Inflammatory macrophage (primary cell): ENCODE measurements at places on chromosomes 7 and 10.
A peak's percentile ranks its signal among the peaks of the same experiment; 100 is the strongest.

GRCh38 chr7:148987751-148988512, 40.4 kb downstream of the PDIA4 start:
- no peak for DNase-seq

- DNase-seq, result no peak
Observed at GRCh38 chr10:74593470-74593869, 232.9 kb upstream of the KAT6B start.

DNA sequence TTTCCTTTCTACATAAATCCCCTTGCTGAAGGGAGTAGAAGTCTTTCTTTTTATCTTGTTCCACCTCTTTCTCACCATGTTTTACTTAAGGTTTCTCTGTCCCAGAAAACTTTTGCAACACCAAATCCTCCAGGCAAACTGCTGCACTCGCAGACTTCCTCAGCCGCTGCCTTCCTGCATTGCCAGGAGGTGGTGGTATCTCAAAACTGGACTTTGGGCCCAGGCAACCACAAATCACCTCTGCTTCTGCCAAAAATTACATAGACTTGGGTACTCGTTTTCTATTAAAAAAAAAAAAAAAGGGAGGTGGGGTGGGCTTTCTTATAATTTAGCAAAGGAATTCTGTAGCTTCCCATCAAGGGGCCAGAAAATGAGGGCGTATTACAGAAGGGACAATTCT, 14.7 kb downstream of the INA start:
- DNase-seq, result no peak

DNA sequence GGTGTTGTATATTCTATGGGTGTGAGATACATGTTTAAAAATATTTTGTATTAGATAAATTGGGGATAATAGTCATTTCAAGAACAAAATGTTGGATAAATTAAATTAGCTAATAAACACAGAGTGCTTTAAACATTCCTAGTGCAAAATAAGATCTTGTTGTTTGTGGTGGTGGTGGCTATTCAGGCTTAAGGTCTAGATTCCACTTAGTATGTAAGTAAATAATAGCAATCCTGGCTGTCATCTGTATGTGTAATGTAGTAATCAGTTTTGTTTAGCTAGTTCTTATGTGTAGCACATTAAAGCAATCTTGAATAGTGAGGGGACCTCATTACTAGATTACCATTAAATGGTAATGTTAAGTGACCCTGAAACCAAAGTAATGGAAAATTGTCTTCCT, 48.7 kb downstream of the KAT6B start:
- DNase-seq, result no peak

GRCh38 chr10:120508966-120509365, 51.9 kb downstream of the PLPP4 start:
- no peak for DNase-seq

GRCh38 chr10:80498833-80499741, 38.6 kb upstream of the SH2D4B start:
- peak; percentile 93 for DNase-seq

- DNase-seq, result no peak
Observed at GRCh38 chr7:38453168-38453567, 178.0 kb downstream of the AMPH start.

GRCh38 chr10:55233090-55233489, 432.1 kb upstream of the PCDH15 start:
- DNase-seq, result no peak

DNA sequence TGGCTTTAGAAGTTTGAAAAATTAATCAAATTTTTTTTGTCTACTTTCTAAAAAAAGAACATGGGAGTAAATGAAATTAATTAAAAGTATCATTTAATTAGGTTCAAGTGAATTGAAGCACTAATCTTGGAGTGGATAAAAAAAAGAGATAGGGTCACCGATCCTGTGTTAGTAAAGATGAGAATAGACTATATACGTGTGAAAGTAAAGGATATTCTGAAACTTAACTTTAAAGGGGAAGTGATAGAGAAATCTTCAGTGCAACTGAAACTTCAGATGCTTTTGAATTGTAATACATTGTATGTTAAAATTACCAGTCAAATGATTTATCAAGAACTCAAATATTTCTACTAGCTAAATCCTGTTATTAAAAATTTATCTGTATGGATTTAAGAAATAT, 4.8 kb downstream of the NHLRC2 start:
- no peak for DNase-seq

- DNase-seq, result no peak
Observed at GRCh38 chr7:54846273-54846672, 87.3 kb upstream of the SEC61G start.

- DNase-seq, result no peak
Observed at GRCh38 chr10:67612577-67613537, 83.1 kb downstream of the CTNNA3 start.

- DNase-seq, result no peak
Observed at GRCh38 chr10:12705943-12706342, 295.6 kb downstream of the CCDC3 start.

GRCh38 chr10:89615824-89616223, 29.2 kb downstream of the PANK1 start:
- no peak for DNase-seq

- no peak for DNase-seq
Observed at GRCh38 chr7:46145412-46145811, 224.3 kb upstream of the IGFBP3 start.

- no peak for DNase-seq
Observed at GRCh38 chr10:3830946-3831345, 45.9 kb upstream of the KLF6 start.

DNA sequence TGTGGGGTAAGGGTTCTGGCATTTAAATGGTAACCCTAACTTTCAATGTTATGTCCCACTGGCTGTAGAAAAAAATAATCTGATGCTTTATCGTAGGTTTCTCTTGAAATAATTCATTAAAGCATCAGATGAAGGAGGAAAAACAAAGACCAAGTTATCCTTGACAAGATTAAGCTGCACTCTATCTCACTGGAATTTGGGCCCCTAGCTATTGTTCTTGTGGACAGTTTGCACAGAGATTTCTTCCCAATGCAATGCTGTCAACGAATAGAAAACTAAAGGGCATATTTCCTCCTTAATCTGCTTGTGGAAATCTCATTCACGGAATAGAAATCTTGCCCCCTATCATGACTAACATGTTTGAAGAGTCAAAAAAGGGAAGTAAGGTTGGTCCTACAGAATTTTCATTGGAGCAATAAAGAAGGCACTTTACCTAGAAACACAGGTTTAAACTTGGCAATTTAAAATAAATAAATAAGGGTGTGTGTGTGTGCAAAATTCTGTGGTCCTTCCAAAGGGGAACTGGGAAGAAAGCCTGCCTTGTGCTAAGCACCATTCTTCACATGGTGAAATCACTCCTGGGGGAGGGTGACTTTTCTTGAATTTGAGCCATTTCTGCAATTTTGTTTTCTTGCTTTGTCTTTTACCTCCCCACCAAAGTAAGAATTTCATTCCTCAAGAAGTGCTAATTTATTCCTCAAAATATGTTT, 242.8 kb downstream of the GLI3 start:
- DNase-seq, result peak; percentile 21

DNA sequence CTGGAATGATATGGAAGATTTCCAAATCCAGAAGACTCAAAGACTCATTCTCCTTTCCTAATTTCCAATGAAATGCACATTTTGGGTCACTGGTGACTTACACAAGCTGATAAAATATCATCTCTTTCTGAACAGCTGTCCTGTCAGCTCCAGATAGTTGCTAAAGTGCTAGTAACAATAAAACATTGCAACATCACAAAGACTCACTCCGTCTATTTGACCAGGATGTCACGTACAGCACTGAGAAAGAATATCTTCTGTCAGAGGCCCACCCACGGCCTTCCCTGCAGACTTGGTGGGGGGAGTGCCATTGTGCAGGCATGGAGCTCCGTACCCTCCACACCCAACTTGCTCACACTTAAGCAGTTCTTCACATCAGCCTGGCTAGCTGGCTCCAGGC, 78.9 kb upstream of the EGR2 start:
- no peak for DNase-seq

GRCh38 chr10:4740471-4740870, 85.5 kb upstream of the AKR1E2 start:
- DNase-seq, result no peak

DNA sequence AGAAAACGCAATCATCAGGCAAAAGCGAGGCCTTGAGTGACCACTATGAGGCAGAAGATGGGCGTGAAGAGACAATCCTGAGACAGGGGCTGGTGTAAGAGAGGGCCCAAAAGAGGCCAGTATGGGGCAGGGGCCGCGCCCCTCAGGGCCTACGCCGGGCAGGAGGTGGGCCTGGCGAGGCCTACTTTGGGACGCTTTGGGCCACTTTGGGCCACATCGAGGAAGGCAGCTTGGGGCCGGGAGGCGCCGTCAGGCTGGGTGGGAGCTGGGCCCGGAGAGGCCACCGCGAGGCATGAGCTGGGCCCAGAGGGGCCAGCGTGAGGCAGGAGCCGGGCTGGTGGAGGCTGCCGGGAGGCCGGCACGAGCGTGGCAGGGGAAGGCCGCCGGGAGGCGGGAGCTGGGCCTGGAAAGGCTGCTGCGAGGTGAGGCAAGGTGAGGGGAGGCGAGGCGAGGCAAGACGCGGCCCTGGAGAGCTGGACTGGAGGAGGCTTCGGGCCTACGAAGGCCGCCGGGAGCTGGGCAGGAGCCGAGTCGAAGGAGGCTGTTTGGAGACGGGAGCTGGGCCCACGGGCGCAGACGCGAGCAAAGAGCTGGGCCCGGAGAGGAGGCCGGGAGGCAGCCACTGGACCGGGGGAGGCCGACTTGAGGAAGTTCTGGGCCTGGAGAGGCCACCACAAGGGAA, 171.3 kb downstream of the TPST1 start:
- no peak for DNase-seq

DNA sequence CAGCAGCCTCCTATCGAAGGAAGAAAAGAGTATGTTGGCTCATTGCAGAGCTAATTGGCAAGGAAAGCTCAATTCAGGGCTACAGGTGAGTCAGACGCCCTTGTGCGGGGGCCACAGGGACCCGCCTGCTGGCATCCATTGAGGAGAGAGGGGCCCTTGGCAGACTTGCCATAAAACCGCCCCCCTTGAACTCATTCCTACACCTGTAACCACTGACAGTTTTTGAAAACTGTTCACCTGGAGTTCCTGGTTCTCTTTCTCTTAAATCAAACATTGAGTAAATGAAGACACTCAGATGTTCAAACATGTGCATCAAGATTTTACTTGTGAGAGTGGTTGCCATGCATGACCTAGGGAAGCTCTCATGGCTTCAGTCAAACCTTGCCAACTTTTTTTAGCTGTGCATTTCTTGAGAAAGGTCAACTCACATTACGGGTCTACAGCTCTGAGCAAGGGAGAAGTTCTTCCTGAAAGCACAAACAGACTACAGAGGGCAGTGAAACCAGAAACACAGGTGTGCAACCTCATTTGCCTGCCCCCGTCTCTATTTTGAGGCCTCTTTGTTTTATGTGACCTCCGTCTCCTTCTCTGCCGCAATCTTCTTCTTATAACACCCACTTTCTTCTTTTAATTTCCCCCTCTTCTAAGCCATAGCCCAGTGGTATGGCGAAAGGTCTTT, 87.8 kb downstream of the TBXAS1 start:
- no peak for DNase-seq

- DNase-seq, result no peak
Observed at GRCh38 chr10:72315054-72315453, 39.7 kb downstream of the DNAJB12 start.

GRCh38 chr7:26439521-26440232, 148.0 kb downstream of the SNX10 start:
- no peak for DNase-seq

- no peak for DNase-seq
Observed at GRCh38 chr10:124350806-124351205, 67.9 kb downstream of the OAT start.

- DNase-seq, result no peak
Observed at GRCh38 chr7:140738280-140738679, 41.8 kb downstream of the NDUFB2 start.

DNA sequence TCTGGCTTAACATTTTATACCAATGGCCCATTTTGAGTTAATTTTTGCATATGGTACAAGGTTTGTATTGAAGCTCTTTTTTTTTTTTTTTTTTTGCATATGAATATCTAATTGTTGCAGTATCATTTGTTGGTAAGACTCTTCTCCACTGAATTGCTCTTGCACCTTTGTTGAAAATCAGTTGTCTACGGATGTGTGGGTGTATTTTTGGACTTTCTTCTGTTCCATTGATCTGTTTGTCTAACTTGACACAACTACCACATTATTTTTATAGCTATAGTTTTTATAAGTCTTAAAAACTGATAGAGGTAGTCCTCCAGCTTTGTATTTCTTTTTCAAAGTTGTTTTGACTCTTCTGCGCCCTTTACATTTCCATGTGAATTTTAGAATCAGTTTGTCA, 53.9 kb downstream of the AHCYL2 start:
- no peak for DNase-seq

DNA sequence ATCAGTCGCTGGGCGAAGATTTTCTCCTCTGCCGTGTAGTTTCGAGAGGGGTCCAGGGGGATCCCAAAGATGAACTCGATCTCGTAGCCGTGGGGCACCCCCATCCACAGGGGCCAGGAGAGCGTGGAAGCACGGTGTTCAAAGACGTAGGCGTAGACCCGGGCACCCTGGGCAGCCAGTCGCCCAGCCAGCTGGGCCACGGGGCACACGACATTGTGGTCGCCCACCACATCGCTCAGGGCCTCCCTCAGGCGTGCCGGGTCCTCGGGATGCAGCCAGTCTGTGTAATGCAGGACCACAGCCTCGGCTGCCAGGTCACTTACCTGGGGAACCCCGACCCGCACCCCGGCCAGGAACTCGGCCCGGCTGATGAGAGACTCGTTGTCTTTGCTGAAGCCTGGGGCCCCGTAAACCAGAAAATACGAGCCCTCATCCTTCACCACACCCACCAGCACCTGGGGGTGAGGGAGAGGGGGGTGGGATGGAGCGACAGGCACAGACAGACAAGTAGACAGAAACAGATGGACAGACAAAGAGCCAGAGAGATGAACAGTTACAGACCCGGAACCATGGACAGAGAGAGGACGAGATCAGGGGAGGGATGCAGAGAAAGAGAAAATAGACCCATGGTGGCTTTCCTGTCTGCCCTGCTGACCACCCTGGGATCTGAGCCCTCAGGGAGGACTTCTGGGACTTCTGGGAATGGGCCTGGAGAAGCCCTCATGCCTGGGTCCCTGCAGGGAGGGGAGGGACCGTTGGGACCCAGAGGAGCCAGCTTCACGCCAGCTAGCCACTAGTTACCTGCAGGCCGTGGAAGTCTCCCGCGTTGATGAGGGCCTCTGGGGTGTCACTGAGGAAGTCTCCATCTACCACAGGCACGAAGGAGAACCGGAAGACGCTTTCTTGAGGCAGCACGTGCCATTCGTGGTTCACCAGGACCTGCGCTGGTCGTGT, 3.0 kb downstream of the ACHE start:
- no peak for DNase-seq

DNA sequence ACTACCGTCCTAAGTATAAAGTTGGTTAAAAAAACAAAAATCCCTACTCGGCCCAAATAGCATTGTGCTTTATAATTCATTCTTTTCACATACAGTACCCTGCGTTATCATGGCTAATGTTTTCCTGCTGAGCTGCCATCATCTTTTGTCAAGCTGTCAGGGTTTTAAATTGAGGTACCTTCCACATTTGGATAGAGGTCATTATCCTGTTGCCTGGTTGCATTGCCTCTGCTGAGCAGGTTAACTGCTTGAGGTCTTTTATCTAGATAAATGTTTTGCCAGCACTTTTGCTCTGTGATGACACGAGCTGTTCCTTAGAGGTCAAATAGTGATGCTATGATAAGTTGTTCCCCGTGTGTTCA, 94.4 kb upstream of the FZD1 start:
- no peak for DNase-seq
